ENCODE measurements at places on chromosomes 3 and 15.

- no peak for DNase-seq
These were observed 22.5 kb downstream of the HEXA start for GRCh38 chr15:72353266-72353665.

- no peak for DNase-seq
These were observed 192.7 kb upstream of the FEZF2 start for GRCh38 chr3:62566022-62566557.

GRCh38 chr3:4491855-4492207 lies 1.3 kb upstream of the ITPR1 start:
- DNase-seq = no peak

GRCh38 chr3:121621491-121621890 lies 28.3 kb downstream of the FBXO40 start:
- no peak for DNase-seq

DNA sequence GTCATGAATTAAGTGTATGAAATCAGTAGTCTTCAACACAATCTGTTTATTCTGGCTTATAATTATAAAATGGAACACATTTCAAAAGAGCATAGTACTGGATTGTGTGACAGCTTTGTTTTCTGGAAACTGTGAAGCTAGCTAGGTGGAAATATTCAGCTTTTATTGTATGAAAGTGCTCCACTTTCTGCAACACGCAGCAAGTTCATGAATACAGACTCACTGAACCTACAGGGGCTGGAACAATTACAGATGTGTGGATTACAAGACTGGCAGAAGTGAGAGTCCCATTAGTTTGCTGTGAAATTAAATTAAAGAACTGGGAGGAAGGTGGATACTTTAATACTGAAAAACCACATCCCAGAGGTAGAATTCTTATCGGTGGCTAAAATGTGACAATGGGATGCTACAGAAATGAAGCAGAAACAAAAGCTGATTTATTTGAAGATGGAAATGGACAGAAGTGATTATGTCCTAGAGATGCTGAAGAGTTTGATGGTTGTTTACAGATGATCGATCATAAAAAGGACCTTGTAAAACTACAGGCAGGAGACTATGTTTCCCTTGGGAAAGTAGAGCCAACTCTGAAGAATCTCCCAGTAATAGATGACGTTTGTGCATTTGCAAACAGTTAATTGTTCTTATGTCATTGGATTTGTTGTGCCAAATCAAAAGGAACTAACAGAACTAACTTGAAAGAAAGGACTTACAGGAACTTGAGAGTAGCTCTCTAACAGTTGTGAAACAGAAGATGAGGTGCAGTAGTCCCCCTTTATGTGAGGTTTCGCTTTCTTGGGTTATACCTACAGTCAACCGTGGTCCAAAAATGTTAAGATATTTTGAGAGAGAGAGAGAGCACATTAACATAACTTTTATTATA lies 15.7 kb downstream of the TF start:
- no peak for DNase-seq
